ENCODE measurements at places on chromosomes 3 and 15.

DNA sequence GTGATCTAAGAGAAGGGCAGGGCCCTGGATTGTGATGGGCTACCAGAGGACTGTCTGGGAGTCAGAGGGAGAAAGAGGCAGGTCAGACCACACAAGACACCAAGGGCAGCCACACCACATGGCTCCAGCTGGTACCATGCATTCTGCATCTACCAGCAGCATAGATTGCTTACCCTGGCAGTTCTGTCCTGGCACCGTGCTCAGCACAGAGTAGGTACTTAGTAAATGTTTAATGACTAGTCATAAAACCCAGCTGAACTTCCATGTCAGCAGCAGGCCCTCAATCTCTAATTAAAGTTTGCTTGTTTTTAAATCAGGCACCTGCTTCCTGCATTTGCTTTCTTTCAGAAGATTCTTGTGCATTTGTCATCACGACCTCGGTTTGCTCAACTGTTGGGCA lies 77.3 kb upstream of the ATP2B2 start:
- H3K4me1 ChIP-seq = peaks cover 22% of the 10 kb centered on the region
- no peak for DNase-seq
- no peaks in the 10 kb centered on the region for H3K36me3 ChIP-seq
- H3K27me3 ChIP-seq = no peaks in the 10 kb centered on the region
- H3K4me3 ChIP-seq = no peak overlapping the region
- no peak overlapping the region for H3K27ac ChIP-seq

GRCh38 chr15:40050788-40051470 lies 11.9 kb upstream of the SRP14 start:
- peak; percentile 44 for DNase-seq
- peaks cover 29% of the 10 kb centered on the region for H3K4me1 ChIP-seq
- peaks cover 12% of the 10 kb centered on the region for H3K36me3 ChIP-seq
- H3K4me3 ChIP-seq = no peak overlapping the region
- H3K27ac ChIP-seq = no peak overlapping the region

GRCh38 chr3:10247679-10248183 lies 528 bp upstream of the TATDN2 start:
- H3K27me3 ChIP-seq = no peaks in the 10 kb centered on the region
- peaks cover 13% of the 10 kb centered on the region for H3K36me3 ChIP-seq
- DNase-seq = no peak
- peak overlapping the region; percentile 47 for H3K4me3 ChIP-seq
- H3K27ac ChIP-seq = peak overlapping the region; percentile 70
- peaks cover 17% of the 10 kb centered on the region for H3K4me1 ChIP-seq

DNA sequence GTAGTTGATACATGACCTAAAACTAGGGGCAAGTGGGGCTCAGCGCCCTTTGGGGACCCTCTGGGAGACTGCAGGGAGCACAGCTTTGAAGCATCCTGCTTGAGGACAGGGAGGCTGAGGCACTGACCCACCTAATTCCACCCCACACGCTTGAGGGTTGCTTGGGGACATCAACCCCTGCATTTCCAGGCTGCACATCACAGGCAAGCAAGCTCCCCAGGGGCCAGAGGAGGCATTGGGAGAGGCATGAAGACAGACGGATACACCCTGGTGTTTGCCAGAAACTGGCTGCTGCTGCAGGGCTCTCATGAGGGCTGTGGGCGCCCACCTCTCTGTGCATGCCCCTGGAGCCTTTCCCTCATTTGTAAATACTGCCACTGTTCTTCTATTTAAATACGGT lies 99.3 kb downstream of the ABHD5 start:
- H3K27ac ChIP-seq = no peak overlapping the region
- H3K4me1 ChIP-seq = no peaks in the 10 kb centered on the region
- H3K4me3 ChIP-seq = no peak overlapping the region
- H3K36me3 ChIP-seq = no peaks in the 10 kb centered on the region
- peaks cover 5% of the 10 kb centered on the region for H3K27me3 ChIP-seq

- H3K27ac ChIP-seq = peak overlapping the region; percentile 47
- H3K27me3 ChIP-seq = no peaks in the 10 kb centered on the region
- H3K4me3 ChIP-seq = no peak overlapping the region
Observed at GRCh38 chr3:195124378-195124992, 146.5 kb downstream of the XXYLT1 start.

GRCh38 chr3:124014366-124014942 lies 22.5 kb upstream of the ROPN1 start:
- H3K4me3 ChIP-seq = no peak overlapping the region
- H3K27me3 ChIP-seq = no peaks in the 10 kb centered on the region
- no peaks in the 10 kb centered on the region for H3K36me3 ChIP-seq
- H3K27ac ChIP-seq = no peak overlapping the region
- DNase-seq = peak; percentile 7

GRCh38 chr3:183775781-183776180 lies 49.6 kb downstream of the MAP6D1 start:
- H3K36me3 ChIP-seq = peaks cover 57% of the 10 kb centered on the region
- no peak overlapping the region for H3K27ac ChIP-seq
- no peaks in the 10 kb centered on the region for H3K27me3 ChIP-seq

DNA sequence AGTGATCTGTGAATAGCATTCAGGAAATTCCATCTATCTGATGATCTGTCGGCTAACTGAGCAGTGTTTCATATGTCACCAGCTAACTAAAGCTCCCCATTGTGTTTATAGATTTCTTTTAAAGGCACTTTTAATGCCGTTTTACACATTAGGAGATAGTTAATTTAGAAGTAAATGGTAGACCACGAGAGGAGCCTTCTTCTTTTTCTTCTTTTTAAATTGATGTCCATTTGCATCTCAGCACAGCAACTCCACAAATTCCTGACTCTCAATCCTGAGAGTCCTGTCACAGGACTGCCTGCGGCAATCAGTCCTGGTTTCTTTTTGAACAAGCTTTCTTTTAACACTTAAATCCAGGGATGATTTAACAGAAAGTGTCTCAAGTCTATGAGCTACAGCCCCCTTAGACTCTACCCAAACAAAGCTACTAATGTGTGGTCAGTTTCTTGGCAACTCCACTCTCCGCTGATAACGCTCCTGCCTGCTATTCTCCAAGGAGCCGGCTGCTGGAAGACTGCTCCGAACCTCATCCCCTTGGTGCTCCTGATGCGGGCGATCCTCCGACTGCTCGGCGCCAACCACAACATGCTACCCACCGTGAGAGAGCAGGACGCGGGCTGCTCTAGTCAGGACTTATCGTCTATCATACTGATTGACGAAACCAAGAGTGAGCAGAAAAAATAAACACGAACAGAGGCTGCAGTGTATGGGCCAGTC lies 421.4 kb downstream of the MECOM start:
- H3K4me3 ChIP-seq = peak overlapping the region; percentile 43
- peaks cover 13% of the 10 kb centered on the region for H3K27me3 ChIP-seq
- H3K27ac ChIP-seq = peak overlapping the region; percentile 44
- DNase-seq = no peak
- H3K4me1 ChIP-seq = no peaks in the 10 kb centered on the region
- no peaks in the 10 kb centered on the region for H3K36me3 ChIP-seq

GRCh38 chr15:70795311-70795665 lies 31.9 kb upstream of the UACA start:
- no peak for DNase-seq
- no peaks in the 10 kb centered on the region for H3K27me3 ChIP-seq
- peak overlapping the region; percentile 61 for H3K27ac ChIP-seq
- H3K4me1 ChIP-seq = peaks cover 9% of the 10 kb centered on the region

- H3K27ac ChIP-seq = no peak overlapping the region
- no peaks in the 10 kb centered on the region for H3K36me3 ChIP-seq
- H3K4me3 ChIP-seq = no peak overlapping the region
Observed at GRCh38 chr15:85324202-85324601, 56.2 kb upstream of the AKAP13 start.

GRCh38 chr3:51605938-51606337 lies 65.1 kb upstream of the TEX264 start:
- peaks cover 8% of the 10 kb centered on the region for H3K36me3 ChIP-seq
- no peaks in the 10 kb centered on the region for H3K4me1 ChIP-seq
- no peak overlapping the region for H3K4me3 ChIP-seq
- no peak for DNase-seq

DNA sequence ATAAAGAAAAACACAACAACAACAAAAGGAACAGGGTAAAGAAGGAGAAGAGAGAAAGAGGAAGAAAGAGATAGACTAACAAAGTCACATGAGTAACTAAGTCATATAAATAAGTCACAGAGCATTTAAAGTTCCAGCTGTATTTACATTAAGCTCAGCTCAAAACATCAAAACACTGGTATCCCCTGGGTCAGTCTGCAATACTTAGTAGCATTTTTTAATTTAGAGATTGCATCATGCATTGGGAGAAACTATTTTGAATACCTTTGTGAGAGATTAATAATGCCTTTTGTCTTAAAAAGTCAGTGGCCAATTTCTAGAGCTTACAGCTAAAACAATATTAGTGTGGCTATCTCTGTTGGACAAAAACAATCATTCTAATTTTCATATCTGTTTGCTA lies 78.4 kb downstream of the NEK10 start:
- no peak overlapping the region for H3K27ac ChIP-seq
- DNase-seq = no peak
- H3K36me3 ChIP-seq = no peaks in the 10 kb centered on the region

DNA sequence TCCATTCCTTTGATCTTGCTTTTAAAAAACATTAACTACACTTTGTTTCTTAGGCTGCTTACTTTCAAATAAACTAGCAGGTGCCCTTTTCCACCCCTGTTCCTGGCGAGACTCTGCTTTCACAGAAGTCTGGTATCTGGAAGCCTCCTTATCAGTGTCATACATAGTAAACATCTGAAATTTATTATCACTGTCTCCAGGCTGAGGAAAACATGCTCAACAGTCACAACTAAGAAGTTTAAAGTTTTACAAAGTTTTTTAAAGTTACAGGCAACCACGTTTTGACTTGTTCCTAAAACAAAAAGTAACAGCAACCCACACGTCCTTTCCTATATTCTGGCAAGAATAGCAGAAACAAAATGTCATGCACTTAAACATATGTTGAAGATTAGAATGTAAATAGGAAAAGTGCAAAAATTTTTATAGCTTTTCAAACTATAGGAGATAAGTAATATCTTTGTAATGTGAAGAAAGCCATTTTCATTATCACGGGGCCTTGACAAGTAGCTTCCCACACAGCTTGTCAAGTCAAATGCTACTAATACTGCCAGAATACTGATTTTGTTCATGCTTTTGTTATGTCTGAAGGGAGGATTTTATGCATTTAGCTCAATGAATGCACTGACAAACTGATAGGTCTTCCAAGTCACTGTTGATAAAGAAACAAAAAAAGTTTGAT lies 275.2 kb upstream of the KCNMB2 start:
- no peak overlapping the region for H3K27ac ChIP-seq
- no peaks in the 10 kb centered on the region for H3K27me3 ChIP-seq
- H3K4me3 ChIP-seq = no peak overlapping the region
- no peaks in the 10 kb centered on the region for H3K4me1 ChIP-seq
- no peaks in the 10 kb centered on the region for H3K36me3 ChIP-seq
- no peak for DNase-seq

DNA sequence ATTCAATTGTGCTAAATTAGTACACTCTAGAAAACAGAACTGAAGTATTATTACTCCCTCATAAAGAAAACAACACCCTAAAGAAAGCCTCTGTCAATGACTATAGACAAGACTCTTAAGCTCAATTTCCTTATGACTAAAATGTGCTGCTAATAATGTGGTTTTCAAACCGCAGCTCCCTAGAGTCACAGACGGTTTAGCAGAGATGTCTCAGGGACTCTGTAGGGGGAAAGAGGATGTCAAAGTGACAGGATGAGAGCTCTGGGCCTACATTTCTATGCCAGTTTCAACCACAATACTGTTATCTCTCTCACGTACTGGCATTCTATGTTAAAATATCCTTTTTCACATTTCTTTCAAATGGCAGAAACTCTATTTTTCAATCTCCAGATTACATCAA lies 37.6 kb upstream of the WDR49 start:
- no peaks in the 10 kb centered on the region for H3K4me1 ChIP-seq
- H3K27ac ChIP-seq = no peak overlapping the region
- no peak overlapping the region for H3K4me3 ChIP-seq
- H3K27me3 ChIP-seq = no peaks in the 10 kb centered on the region

- no peak overlapping the region for H3K27ac ChIP-seq
- H3K27me3 ChIP-seq = no peaks in the 10 kb centered on the region
- no peak for DNase-seq
- no peaks in the 10 kb centered on the region for H3K36me3 ChIP-seq
- H3K4me3 ChIP-seq = no peak overlapping the region
Observed at GRCh38 chr3:69020424-69020823, 6.9 kb upstream of the EOGT start.

DNA sequence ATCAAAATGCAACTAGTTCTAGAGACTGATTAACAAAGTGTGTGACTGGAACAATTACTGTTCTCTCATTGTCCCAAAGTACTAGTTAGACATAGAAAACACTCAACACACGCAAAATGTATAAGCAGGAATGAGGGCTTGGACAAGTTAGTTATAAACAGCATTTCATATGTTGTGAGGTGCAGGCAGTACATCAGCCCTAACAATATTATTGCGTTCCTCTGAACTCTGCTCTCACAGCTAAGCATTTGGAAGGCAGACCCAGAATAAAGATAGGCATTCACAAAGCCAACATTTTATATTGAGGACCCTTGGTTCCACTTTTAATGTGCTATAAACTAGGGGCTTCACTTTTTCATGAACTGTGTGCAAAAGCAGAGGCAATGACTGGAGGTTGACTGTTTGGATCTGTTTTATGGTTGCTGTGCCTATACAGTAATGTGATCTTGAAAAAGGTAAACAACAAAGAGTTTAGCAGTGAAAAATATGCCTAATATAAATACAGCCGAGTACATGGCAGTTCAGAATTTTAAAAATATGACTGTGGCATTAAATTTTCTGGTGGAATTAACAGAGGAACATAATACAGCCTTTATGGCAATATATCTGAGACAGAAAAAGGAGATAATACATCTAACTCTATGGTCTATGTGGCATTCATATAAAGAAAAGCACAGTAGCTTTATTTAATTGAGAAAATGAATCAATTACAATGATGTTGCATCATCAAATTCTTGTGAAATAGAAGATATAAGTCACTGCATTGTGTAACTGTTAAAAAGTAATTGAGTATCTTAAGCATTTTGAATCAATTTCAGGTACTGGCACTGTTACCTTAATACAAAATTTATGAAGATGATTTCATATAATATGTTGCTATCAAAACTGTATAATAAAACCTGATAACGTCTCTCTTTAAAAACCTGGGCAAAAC lies 80.0 kb upstream of the SKOR1 start:
- no peak overlapping the region for H3K4me3 ChIP-seq
- no peak for DNase-seq
- no peaks in the 10 kb centered on the region for H3K4me1 ChIP-seq
- H3K27me3 ChIP-seq = no peaks in the 10 kb centered on the region

DNA sequence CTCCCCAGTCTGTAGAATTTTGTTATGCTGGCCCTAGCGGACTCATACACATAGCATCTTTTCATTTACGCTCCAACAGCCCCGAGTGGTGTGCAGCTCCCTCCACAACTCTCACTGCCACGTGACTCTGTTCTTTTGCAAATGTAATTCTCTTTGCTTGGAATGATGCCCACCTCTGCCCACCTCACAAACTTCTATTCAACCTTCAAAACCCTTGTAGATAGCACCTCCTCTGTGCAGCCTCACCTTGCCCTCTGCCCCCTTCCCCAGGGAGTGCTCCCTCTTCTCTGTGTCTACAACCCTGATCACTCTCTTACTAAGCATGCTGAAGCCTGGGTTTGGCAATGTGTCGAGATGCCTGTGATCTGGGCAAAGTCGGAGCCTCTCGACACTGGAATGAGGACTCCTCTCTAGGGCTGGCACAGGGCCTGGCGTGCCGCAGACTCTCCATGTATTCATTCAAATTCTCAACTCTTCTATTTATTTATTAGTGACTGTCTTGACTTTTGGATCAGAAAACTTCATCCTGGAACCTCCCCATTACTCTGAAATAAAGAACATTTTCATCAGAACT lies 73.5 kb downstream of the MGLL start:
- H3K27me3 ChIP-seq = no peaks in the 10 kb centered on the region
- no peak overlapping the region for H3K27ac ChIP-seq
- H3K4me3 ChIP-seq = no peak overlapping the region
- H3K4me1 ChIP-seq = peaks cover 61% of the 10 kb centered on the region

- DNase-seq = no peak
- H3K4me1 ChIP-seq = no peaks in the 10 kb centered on the region
- H3K36me3 ChIP-seq = no peaks in the 10 kb centered on the region
- no peaks in the 10 kb centered on the region for H3K27me3 ChIP-seq
Observed at GRCh38 chr3:141009496-141009895, 41.7 kb upstream of the SPSB4 start.

All from spinal cord (tissue), 10 donors.